ENCODE measurements at places on chromosomes 3 and 15.

- DNase-seq = no peak
Observed at GRCh38 chr3:181880331-181880730, 168.6 kb downstream of the SOX2 start.

GRCh38 chr15:48596415-48596814 lies 49.1 kb downstream of the FBN1 start:
- no peak for DNase-seq

DNA sequence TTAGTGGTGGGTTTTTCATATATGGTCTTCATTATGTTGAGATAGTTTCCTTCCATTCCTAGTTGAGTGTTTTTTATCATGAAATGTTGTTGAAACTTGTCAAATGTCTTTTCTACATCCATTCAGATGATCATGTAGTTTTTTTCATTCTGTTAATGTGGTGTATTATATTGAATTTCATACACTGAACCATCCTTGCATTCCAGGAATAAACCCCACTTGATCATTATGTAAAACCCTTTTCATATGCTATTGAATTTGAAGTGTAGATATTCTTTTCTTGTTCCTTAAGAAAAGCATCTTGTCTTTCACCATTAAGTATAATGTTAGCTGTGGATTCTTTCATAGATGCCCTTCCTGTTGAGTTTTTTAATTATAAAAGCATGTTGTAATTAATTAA lies 42.9 kb downstream of the PIAS1 start:
- DNase-seq = no peak

- DNase-seq = peak; percentile 85
Observed at GRCh38 chr3:53134631-53135232, 4.5 kb upstream of the RFT1 start.

- DNase-seq = no peak
Observed at GRCh38 chr3:33046521-33046920, 50.4 kb downstream of the GLB1 start.

Data from Calu3 (cell line).